Astrocyte (in vitro differentiated cells and primary cell): ENCODE measurements at places on chromosomes 6 and 20.

DNA sequence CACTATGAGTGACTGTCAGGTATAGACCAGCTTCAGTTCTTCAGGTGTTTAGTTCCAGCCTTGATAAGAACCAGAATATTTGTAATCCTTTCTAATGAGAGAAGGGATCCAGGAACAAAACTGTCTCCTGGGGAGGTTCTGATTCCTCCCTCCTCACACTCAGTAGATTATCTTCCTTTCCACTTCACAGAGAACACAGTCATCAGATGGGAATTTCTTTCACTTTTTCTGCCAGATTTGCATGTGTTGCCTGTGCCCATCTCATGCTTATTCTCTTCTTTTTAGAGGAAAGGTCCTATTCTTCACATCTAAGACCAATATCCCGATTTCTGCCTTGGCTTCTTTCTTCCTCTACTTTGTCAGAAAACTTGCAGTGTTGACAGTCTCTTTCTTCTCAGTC is 50.8 kb downstream of the CD109 start:
- DNase-seq, result peak; percentile 47

GRCh38 chr6:147268254-147268653 is 64.0 kb downstream of the STXBP5 start:
- no peak for DNase-seq

GRCh38 chr6:162785632-162786242 is 58.0 kb downstream of the PACRG start:
- DNase-seq, result no peak

DNA sequence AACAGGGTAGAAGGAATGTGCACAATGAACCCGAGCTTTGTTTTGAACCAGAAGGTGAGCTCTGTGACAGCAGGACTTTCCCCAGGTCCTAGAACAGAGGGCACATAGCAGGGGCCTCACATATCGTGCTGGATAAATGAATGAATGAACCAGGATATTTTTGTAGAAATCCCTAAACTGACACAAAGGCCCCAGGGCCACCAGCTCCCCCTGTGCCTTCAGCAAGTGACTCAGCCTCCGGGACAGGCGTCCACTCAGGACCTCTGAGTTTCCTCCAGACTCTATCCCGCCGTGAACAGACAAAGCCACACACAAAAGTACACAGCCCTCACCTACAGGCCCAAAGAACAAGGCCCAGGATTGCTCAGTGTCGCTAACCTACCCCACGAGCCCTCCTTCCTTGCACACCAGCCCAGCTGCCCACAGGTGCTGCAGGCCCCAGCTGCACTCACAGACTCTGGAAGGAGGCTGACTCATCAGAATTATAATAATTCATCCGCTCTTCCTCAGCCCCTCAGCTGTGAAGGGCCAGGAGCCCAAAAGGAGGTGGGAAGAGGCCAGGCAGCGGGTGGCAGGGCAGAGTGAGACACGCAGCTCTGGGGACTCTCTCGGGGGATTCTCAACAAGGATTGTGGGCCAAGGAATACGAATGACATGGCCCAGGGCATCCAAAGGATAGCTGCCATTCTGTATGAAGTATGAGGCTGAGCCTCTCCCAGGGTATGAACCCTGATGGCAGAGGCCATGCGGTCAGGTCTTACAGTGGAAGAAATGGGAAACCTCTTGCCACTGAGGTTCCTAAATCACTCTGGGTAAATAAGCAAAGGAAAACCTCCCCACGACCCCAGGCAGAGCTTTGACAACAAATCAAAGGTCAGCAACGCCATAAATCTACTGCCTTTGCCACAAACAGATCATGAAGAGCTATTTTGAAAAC is 40.9 kb downstream of the SUMO4 start:
- peak; percentile 43 for DNase-seq

GRCh38 chr20:35207950-35208611 is 18.4 kb upstream of the MMP24 start:
- DNase-seq, result peak; percentile 30

- no peak for DNase-seq
These were observed 39.3 kb downstream of the ARID1B start for GRCh38 chr6:156816505-156816904.

DNA sequence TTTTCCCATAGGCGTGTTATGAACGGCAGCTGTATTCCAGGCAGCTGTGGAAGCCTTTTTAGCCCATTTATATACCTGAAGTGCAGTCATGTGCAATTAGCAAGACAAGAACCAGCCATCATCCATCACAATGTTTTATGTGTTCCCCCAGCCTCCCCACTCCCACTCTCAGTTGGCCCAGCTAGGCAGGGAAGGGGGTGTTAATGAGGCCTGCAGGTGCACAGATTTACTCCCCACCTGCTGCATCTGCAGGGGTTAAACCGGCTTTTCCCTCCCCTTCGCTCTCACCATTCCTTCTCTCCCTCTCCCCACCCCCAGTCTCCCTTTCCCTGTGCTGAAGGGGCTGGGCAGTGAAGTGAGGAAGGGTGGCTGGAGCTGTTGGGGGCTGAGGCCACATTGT is 149.8 kb upstream of the AKAP12 start:
- DNase-seq, result no peak

DNA sequence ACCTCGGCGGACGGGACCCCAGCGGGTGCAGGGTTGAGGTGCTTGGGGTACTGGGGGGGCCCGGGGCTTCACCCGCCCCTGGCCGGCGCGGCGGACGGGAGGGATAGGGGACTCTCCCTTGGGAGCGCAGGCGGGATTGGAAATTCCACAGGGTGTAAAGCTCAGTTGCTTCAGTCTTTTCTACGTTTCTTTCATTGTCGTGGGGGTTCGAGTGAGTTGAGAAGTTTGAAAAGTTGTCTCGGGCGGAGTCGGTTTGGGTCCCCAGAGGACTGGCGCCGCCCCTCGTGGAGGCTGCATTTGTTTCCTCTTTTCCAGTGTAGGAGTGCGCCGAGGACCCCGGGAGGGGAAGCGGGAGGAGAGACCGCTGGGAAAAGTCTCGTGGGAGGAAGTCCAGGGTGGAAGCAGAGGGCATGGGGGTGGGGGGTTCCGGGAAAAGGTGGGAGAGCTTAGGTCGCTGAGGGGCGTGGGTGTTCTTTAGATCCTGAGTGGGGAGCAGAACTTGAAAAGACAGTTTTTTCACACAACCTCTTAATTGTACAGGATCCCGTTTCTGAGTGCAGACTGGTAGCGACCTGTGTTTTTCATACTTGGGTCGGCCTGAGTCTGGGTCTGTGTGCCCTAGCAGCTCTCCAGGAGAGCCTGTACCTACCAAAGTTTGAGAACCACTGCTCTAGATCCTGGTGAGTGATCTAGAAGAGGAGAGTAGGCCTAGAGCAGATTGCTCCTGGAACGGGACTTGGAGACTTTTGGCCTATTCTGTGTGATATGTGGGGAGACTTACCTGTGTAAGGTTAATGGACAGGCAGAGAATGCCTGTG is 495 bp downstream of the FAM83B start:
- DNase-seq, result no peak

GRCh38 chr6:25963426-25964123 is 973 bp downstream of the TRIM38 start:
- no peak for DNase-seq
